ENCODE measurements at places on chromosomes 7 and 10. TPM values are rescaled to one million over a fixed set of nuclear protein-coding genes. Genes with fewer than 3 reads are reported as not detected.

Gene C10orf53
- not detected for total RNA-seq

Gene PTN
- 6.9 TPM for total RNA-seq

DNA sequence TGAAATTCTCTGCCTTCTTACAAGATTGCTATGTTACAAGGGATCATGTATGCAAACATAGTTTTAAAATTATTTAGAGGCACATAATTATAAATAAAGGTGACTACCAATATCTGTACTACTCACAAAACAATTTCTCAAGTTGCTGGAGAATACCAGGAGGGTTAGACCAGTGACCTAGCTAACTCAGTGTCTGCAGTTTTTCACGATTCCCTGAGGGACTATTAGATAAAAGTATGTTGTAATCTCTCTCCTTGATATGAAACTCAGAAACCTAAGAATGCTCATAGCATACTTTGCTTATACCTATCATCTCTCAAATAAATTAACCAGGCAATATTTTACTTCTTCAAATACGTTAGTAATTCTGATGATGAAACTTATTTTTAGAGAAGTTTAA lies 534.0 kb upstream of the ANKRD30A start:
- H3K27ac ChIP-seq: no peak overlapping the region
- H3K4me3 ChIP-seq: no peak overlapping the region
- H3K36me3 ChIP-seq: no peaks in the 10 kb centered on the region

DNA sequence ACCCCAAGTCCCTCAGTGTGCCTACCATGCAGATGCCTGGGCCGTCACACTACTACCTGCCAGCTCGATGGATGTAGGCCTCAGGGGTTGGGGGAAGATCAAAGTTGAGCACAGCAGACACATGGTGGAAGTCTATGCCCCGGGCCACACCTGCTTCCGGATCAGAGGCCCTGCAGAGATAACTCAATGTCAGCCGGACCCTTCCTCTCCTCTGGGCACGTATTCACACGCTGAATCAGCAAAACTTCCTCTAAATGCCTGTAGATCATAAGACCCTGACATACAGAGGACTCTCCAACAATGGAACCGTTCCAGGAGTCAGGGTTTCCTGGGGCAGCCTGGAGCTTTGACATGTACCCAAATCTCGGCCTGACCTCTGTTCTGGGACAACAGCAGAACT lies 3.7 kb downstream of the DDX56 start:
- peaks cover 26% of the 10 kb centered on the region for H3K4me1 ChIP-seq
- H3K36me3 ChIP-seq: peaks cover 76% of the 10 kb centered on the region
- no peak overlapping the region for H3K27ac ChIP-seq
- H3K4me3 ChIP-seq: no peak overlapping the region

DNA sequence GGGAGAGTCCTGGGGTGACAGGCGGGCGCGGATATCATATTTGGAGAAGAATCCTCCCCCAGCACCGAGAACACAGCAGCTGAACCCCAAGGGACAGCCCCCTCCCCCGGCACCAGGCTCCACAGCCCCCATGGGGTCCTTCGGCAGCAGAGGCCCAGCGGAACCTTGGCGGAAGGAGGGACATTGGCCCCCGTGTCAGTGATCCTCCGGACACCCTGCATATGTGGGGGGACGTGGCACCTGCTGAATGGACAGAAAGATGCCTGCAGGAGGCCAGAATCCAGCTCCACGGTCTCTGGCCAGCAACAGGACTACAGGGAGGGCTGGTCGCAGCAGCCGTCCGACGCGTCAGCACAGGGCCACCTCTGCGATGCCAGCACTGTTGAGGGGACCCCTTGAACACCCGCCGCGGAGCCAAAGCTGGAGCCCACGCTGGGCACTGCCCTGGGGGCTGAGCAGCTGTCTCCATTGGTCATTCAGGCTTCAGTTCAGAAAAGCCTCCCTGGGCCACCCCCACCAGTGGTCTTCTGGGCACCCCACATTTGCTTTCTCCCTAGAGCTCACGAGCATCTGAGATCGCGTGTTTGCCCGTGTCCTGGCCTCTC lies 240.1 kb downstream of the ELFN1 start:
- H3K36me3 ChIP-seq: no peaks in the 10 kb centered on the region
- peaks cover 8% of the 10 kb centered on the region for H3K4me1 ChIP-seq
- H3K27me3 ChIP-seq: no peaks in the 10 kb centered on the region

All from suprapubic skin (tissue), 4 donors.